Urinary bladder (tissue), 4 donors: ENCODE measurements at places on chromosomes 12 and 14. TPM values are rescaled to one million over a fixed set of nuclear protein-coding genes. Genes with fewer than 3 reads are reported as not detected.
A peak's percentile ranks its signal among the peaks of the same experiment; 100 is the strongest.

GRCh38 chr14:31456841-31457664, at the start of gene DTD2:
TSS of gene DTD2 (minus strand) at chr14:31457506. CDS start at chr14:31457393, 113 bp downstream.
- peak; percentile 90 for DNase-seq

DNA sequence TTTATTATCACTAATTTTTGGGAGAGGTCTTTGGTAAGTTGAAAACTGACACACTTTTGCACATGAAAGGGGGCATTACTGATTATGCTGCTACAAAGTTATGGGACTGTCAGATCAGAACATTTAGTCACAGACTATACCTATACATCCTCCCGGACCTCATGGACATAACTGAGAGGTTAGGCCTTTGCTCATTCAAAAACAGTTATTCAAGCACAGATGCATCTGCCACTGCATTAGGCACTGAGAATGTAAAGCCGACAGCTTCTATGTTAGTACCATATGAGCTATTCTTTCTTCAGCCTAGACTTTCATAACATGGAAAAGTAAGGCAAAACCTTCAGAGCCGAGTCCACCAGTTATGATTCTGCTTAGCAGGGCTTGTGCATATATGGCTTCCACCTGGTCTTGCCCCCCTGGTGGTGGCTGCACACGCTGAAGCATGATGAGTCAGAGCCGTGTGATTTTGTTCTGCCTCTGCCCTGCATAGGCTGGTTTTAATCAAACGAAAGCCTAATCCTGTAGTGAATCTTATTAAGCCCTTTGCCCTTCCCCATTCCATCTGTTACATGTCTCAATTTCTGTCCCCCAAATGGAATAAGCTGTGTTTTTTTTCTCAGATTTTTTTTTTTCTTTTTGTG, 21.8 kb upstream of the RNU6-8 start:
- no peak for DNase-seq

DNA sequence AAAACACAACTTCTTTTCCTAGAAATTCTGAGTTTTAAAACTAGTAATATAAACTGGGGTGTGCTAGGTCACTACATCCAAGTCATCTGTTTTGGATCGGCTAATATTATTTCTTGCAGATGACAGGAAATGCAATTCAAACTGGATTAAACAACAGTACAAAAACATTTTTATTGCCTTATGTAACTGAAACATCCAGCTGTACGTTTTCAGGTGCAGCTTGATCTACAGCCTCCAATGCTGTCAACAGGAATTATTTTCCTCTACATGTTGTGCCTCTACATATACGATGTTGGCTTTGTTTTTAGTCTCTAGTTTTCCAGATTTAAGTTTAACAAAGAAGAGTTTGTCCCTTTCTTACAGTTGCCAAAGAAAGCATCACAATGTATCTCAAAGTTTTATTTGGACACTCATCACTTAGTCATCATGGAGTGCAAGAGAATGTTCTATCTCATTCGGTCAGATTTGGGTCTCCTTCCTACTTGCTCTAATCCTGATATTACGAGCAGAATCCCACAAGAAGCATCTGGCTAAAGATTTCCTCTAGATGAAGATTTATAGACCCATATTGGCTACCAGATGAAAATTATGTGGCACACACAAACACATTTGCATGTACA, 326.7 kb downstream of the SLC6A15 start:
- no peak for DNase-seq

- DNase-seq, result no peak
Observed at GRCh38 chr14:97688631-97689336, 891.6 kb downstream of the VRK1 start.

DNA sequence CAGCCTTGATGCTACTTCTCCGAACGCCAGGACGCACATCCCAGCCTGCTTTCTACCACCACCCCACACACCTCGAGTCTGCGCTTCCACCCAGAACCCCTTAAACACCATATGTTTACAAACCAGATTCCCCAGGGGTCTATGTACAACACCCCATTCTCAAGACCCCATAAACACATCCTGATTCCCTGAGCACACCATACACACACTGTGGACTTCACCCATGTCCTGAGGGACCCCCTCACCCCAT, 733 bp downstream of the TTC7B start:
- DNase-seq, result no peak

DNA sequence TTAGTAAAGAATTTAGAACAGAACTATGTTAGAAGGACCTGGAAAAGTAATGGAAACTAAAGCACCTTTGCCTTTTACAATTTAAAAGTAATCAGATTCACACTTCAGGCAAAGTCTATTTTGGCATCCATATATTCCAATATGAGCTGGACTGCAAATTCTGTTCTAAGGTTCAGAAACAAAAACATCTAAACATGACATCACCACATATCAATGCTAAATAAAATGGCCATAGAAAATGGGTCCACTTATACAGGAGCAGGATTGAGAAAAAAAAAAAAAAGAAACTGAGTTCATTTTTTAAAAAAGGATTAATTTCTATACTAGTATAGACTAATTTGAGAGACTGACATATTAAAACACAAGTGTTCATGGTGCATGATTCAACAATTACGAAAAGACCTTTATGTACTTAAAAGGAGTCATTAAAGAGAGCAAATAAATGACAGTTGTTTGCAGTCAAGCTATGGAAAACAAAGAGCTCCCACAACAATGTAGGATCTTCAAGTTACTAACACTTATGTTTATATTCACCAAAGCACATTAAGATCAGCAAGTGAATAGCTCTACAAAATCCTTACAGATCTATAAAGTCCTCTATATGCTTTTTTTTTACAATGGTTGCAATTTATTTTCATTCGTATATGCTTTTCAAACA, 45.7 kb downstream of the DICER1 start:
- DNase-seq, result no peak

DNA sequence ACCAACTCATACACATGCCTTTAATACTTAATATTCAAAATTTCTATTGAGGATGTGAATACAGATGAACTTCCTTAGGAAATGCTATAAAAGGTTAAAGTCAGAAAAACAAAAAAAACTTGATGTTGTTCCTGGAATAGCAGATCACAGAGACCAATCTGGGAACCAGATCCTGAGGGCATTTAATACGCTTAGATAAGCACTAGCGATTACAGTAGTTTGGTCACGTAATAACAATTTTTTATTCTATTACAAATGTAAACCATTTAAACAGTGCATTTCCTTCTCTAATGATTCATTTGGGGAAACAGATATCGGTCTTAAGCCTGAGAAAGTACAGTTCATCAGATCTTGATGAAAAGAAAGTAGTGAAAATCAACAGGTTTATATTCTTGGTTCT, 30.8 kb upstream of the ABCC9 start:
- no peak for DNase-seq

DNA sequence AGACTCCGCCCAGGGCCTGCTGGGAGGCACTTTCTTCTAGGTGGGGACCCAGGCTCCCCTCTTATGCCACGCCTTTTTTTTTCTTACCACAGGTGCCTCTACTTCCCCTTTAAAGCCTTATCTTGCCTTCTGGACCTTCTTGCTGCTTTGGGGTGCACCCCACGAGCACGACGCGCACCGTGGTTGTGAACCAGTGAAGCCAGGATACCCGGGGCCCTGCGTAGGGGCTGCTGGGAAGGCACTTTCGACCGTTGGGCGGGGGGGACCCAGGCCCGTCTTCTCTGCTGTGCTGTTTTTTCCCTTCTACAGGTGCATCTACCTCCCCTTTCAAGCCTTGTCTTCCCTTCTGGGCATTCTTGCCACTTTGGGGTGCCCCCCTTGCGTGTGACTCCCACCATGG, 305.4 kb downstream of the ALG10 start:
- no peak for DNase-seq

DNA sequence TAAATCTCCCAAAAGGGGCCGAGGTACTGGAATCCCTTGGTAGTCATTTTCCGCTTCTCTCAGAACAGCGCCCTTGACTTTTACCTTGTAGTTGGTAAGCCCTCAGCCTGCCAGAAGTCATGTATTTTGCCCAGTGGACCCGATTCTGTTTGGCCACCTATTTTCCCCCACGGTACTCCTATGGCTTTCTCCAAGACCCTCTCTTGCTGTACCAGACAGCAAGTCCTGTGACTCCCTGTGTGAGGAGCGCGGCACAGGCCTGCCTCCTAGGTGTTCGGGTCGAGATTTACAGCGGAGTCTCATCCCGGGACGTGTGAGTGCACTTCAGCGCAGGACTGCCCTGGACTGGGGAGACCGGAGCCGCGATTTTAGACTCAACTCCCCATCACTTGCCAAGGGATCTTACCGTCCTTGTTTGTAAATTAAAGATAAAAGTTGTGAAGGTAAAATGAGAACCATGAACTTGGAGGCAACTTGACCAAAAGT, 1.1 kb upstream of the MBD6 start:
- peak; percentile 18 for DNase-seq

DNA sequence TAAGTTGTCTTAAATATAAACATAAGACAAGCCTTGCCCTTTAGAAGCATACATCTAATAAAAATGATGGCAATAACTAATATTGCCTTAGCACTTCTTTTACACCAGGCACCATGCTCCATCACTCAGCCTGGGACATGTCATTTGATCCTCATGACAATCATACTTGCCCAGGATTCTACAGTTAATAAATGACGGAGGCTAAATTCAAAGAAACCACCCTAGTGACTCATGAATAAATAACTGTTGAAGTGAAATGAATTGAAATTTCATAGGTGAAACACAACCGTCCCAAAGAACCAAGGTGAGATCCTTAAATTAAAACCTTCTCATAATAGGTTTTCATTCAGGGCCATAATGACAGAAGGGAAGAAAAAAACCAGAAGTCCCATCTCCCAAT, 89.5 kb downstream of the GRIN2B start:
- no peak for DNase-seq

DNA sequence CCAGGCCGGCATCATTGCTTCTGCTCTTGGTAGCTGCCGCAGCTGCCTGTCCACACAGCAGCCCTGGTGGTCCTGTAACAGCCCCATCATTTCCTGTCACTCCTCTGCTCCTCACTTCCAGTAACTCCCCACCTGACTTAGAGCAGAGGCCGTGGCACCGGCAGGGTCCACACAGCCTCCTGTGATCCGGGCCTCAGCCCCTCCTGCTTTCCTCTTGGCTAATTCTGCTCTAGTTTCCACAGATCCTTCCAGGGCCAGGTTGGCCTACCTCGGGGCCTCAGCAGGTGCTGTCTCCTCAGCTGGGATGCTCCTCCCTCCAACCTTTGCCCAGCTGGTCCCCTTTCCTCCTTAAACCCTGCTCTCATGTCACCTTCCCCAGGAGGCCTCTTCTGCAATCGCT, 80.2 kb downstream of the FZD10 start:
- DNase-seq, result no peak

- DNase-seq, result no peak
Observed at GRCh38 chr14:53034688-53035230, 83.9 kb upstream of the FERMT2 start.

The ACOT6 gene
- total RNA-seq, result not detected

The IRF9 gene
- total RNA-seq, result 56.8 TPM

The ANO6 gene
- total RNA-seq, result 163 TPM

The PRIM1 gene
- total RNA-seq, result 23.2 TPM

The IQSEC3 gene
- 1.5 TPM for total RNA-seq

The COPZ1 gene
- 113 TPM for total RNA-seq

The NFATC4 gene
- 41.8 TPM for total RNA-seq

The SMIM41 gene
- 3.4 TPM for total RNA-seq

The FAM181A gene
- total RNA-seq, result not detected
